ENCODE measurements at places on chromosomes 11 and 22.

GRCh38 chr22:39175353-39176142, 23.1 kb upstream of the CBX7 start:
- peak; percentile 72 for DNase-seq

DNA sequence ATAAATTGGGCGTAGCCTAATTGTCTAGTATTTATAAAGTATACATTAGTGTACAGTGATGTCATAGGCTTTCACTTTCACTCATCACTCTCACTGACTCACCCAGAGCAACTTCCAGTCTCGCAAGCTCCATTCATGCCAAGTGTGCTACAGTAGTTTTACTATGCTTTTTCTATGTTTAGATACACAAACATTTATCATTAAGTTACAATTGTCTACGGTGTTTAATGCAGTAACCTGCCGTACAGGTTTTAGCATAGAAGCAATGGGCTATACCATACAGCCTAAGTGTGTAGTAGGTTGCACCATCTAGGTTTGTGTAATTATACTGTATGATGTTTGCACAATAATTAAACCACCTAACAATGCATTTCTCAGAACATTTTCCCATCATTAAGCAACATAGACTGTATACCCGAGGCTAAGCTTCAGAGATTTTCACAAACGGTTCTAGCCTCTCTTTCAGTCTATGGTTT, 17.5 kb downstream of the OR9G1 start:
- no peak for DNase-seq

DNA sequence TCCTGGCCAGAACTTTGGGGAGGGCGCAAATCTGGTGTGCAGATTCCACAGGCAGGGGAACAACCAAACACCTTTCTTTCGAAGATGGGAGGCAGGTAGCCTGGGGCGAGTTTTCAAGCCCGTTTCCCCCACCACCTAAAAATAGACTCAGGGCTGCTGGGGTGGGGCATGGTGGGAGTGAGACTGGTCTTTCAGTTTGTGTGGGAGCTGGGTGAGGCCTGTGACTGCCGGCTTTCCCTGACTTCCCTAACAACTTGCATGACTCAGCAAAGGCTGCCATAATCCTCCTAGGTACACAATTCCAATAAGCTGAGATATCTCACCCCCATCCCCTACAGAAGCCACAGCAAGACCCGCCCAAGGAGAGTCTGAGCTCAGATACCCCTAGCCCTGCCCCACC, 4.3 kb upstream of the OR5B12 start:
- no peak for DNase-seq

- no peak for DNase-seq
Observed at GRCh38 chr11:86035164-86035563, 33.7 kb downstream of the PICALM start.

GRCh38 chr11:120028897-120029258, 109.0 kb downstream of the TRIM29 start:
- DNase-seq: no peak

GRCh38 chr11:116499396-116500003, 273.3 kb downstream of the BUD13 start:
- peak; percentile 22 for DNase-seq

DNA sequence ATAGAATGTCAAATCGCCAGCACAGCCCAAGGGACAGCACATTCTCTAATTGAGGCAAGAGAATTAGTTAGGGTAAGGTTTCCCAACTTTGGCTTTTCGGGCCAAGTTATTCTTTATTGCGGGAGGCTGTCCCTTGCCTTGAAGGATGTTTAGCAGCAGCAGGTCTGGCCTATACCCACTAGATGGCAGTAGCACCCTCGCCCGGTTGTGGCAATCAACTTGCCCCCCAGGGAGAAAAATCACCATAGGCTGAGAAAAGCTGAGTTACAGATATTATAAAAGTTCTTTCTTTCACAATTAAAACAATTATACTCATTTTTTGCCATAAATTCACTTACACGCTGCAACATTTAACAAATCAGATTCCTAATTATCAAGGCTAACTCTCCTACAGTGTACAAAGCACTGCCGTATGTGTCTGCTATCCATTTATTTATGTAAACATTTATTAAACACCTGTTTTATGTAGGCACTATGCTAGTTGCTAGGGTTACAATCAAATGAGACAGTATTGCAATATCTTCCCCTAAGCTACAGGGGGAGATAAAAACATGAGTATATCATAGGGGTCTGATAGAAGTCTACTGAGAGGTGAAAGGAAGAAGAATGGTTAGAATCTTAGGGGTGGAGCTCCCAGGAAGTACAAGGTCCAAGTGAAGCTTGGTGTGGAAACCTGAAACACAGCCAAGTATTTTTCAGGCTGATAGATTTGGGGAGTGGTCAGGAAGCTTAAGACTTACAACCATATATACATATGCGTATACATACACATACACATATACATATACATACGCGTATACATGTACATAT, 452.3 kb downstream of the RAB38 start:
- DNase-seq: peak; percentile 9

GRCh38 chr22:35995348-35995747, 33.3 kb downstream of the RBFOX2 start:
- DNase-seq: no peak

GRCh38 chr22:19631899-19632667, 82.2 kb upstream of the SEPTIN5 start:
- no peak for DNase-seq

- DNase-seq: peak; percentile 14
Observed at GRCh38 chr11:74255741-74256375, 55.6 kb downstream of the P4HA3 start.

DNA sequence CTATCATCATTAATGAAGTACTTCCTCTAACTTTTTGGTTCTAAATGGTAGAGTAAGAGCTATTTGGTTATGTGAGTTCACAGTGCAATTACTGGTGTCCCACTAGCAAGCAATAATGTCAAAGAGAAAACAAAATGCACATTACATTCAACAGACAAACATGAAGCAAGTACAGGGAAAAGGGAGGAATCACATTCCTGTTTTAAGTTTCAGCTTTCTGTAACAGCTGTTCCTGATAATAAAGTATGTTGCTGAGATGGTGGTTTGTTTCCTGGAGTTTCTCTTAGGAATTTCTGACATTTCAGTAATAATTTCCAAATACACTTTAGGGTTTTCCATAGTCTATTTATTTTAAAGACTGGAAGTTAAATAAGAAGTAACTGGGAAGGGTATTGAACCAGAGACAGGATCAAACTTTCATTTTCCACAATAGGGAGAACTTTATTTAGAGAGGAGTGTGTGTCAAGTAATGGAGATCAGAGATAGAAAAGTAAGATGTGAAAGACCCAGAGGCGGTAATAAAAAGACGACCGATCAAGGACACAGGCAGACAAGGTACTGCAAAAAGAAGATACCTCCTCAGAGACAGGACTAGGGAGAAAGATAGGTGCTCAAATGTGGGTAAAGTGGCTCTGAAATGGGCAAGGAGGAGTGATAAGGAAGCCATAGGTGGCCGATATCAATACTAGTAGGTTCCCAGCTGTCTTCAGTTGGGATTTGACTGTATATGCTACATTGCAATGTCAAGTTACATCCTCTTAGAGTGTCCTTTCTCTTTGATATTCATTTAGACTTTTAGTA, 20.8 kb upstream of the CLNS1A start:
- DNase-seq: no peak

- DNase-seq: peak; percentile 87
Observed at GRCh38 chr22:30310881-30311771, 15.6 kb downstream of the TBC1D10A start.

DNA sequence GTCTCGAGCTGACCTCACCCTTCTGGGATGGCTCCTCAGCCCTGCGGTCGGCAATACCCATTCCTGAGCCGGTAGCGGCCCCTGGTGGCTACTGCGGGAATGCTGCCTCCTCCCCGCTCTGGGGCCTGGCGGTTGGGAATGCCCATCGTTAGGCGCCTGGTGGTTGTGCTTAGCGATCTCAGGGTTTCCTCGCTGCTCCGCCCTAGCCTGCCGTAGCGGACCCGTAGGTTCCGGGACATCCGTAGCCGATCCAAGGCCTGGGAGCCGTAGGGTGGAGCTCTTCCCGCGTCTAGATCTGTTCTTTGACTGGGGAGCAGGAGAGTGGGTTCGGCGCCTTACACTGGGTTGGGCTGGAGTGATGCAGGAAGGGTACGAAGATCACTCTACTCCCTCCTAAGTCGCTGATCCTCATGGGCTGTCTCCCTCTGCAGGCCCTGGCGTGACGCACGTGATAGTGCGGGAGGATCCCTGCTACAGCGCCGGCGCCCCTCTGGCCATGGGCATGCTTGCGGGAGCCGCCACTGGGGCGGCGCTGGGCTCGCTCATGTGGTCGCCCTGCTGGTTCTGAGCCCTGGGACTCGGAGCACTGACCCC, 14.8 kb downstream of the PLEKHB1 start:
- DNase-seq: peak; percentile 49
